ENCODE measurements at places on chromosomes 5 and 9. TPM values are rescaled to one million over a fixed set of nuclear protein-coding genes. Genes with fewer than 3 reads are reported as not detected.

The FAM151B gene
- 2.3 TPM for total RNA-seq

- H3K27ac ChIP-seq: no peak overlapping the region
- H3K36me3 ChIP-seq: no peaks in the 10 kb centered on the region
- H3K27me3 ChIP-seq: no peaks in the 10 kb centered on the region
- H3K4me3 ChIP-seq: no peak overlapping the region
These were observed 8.5 kb upstream of the TNFSF8 start for GRCh38 chr9:114938687-114939575.

DNA sequence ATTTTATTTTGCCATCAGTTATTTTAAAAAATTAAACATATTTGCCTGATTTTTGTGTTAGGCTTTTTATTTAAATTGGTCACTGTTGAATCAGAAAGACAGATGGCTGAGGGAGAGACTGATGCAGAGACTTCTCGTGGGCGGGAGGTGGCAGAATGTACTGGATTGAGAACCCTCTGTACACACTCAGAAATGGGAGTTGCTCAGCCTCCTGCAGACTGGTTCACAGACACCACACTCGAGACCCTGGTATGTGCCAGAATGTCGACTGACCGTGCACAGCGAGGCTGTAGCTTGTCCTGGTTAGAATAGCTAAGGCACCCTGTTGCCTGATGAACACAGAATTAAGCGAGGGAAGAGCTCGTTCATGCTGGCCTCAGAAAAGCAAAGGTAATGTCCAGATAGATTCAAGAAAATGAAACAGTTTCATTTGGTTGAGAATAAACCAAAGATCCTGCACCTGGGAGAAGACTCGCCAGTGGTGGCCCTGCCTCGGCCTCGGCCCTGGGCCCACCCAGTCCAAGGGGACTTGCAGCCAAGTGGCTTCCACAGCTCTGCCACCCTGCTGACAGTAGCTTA lies 71.3 kb upstream of the OTULINL start:
- H3K4me1 ChIP-seq: no peaks in the 10 kb centered on the region
- H3K4me3 ChIP-seq: no peak overlapping the region
- no peak overlapping the region for H3K27ac ChIP-seq
- no peaks in the 10 kb centered on the region for H3K27me3 ChIP-seq

The SEMA4D gene
- 5.0 TPM for total RNA-seq

GRCh38 chr5:180205916-180206315 lies 3.1 kb downstream of the RASGEF1C start:
- H3K36me3 ChIP-seq: no peaks in the 10 kb centered on the region
- DNase-seq: no peak
- no peak overlapping the region for H3K4me3 ChIP-seq
- H3K27ac ChIP-seq: no peak overlapping the region

The CERT1 gene
- total RNA-seq: 6.5 TPM

The CDH9 gene
- not detected for total RNA-seq

DNA sequence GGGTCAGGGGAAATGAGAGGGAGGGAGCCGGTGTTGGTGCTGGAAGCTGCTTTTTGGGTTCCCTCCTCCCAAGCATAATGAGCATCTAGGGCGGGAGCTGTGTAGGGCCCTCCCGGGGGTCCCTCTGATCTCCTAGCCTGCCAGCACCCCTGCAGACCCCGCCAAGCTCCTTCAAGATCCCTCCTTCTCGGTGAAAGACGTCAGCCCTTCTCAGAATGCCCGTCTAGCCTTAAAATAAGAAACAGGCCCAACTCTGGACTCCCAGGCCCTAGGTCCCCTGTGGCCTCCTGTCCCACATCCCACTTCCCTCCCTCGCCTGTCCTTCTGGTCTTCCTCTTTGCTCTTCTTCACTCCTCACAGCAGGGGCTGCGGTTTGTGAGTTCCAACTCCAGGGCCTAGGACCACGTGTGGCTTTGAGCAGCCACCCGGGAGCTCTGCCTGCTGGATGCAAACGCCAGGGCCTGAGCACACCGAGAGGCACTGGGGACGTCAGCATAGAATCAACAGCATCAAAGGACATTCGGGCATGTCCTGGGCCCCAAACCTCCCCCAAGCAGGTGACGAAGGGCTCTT lies 8.8 kb upstream of the SCGB3A1 start:
- no peaks in the 10 kb centered on the region for H3K4me1 ChIP-seq
- no peaks in the 10 kb centered on the region for H3K36me3 ChIP-seq
- no peak overlapping the region for H3K27ac ChIP-seq
- no peak overlapping the region for H3K4me3 ChIP-seq

The ZNF618 gene
- total RNA-seq: 5.8 TPM

- DNase-seq: no peak
- peaks cover 83% of the 10 kb centered on the region for H3K27me3 ChIP-seq
- no peak overlapping the region for H3K4me3 ChIP-seq
- H3K4me1 ChIP-seq: no peaks in the 10 kb centered on the region
These were observed 116.1 kb upstream of the IRX4 start for GRCh38 chr5:1998716-1999317.

GRCh38 chr9:71446473-71447411 lies 321.6 kb downstream of the CEMIP2 start:
- H3K27ac ChIP-seq: no peak overlapping the region
- H3K4me1 ChIP-seq: no peaks in the 10 kb centered on the region
- no peak overlapping the region for H3K4me3 ChIP-seq
- H3K27me3 ChIP-seq: peaks cover 38% of the 10 kb centered on the region

The LCN1 gene
- not detected for total RNA-seq

GRCh38 chr9:133538176-133538575 lies 3.7 kb downstream of the ADAMTSL2 start:
- H3K36me3 ChIP-seq: no peaks in the 10 kb centered on the region
- no peak for DNase-seq
- no peak overlapping the region for H3K27ac ChIP-seq
- H3K27me3 ChIP-seq: peaks cover 17% of the 10 kb centered on the region

GRCh38 chr9:110842986-110843385 lies 174.4 kb downstream of the MUSK start:
- DNase-seq: no peak
- H3K36me3 ChIP-seq: no peaks in the 10 kb centered on the region
- no peaks in the 10 kb centered on the region for H3K27me3 ChIP-seq
- no peak overlapping the region for H3K4me3 ChIP-seq

DNA sequence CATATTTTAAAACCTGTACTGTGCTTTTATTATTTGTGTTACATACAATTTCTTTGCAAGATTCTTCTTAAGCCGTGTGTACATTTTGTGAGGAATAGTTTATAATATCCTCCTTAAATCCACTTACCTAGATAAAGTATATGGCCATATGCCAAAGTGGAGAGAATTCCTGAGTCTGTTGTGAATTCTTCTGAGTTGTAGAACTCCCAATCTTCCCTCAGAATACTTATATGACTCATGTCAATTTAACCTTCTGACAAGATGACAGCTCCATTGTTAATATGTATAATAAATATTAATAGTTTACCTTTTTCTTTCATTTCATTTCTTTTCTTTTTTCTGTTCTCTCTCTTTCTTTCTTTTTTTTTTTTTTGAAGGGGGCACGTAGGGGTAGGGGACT lies 6.0 kb upstream of the RICTOR start:
- peaks cover 41% of the 10 kb centered on the region for H3K4me1 ChIP-seq
- H3K36me3 ChIP-seq: no peaks in the 10 kb centered on the region
- H3K27me3 ChIP-seq: no peaks in the 10 kb centered on the region
- DNase-seq: peak; percentile 82

The BASP1 gene
- total RNA-seq: 169 TPM

DNA sequence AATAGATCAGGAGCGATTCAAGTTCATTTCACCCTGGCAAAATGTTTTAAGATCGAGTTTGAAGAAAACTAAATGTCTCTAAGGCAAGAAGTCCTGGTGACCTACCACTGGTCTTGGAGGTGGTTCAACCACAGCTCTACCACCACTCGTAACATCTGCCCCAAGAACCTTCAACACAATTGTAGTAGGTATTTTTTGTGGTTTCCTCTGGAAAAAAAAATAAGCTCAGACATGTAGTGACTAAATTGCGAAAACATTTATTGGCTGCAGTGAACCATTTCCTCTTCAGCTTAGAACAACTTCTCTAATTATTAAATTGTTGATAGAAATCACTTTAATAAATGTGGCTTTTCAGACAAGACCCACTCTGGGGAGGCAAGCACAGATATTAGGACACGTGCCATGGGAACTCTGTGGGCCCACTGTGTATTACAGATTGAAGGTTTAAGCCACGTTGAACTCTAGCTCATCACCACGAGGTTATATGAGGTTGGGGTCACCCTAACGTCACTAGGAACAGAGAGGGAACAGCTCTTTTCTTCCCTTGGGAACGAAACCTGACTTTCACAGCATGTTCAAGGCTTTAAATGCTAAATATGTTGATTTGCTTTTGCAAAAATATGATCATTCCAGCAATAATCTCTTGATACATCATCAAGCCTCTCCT lies 142.9 kb downstream of the HSD17B3 start:
- peaks cover 7% of the 10 kb centered on the region for H3K4me1 ChIP-seq
- H3K27me3 ChIP-seq: no peaks in the 10 kb centered on the region
- H3K27ac ChIP-seq: no peak overlapping the region
- no peaks in the 10 kb centered on the region for H3K36me3 ChIP-seq
- no peak overlapping the region for H3K4me3 ChIP-seq

The TRPM3 gene
- not detected for total RNA-seq

DNA sequence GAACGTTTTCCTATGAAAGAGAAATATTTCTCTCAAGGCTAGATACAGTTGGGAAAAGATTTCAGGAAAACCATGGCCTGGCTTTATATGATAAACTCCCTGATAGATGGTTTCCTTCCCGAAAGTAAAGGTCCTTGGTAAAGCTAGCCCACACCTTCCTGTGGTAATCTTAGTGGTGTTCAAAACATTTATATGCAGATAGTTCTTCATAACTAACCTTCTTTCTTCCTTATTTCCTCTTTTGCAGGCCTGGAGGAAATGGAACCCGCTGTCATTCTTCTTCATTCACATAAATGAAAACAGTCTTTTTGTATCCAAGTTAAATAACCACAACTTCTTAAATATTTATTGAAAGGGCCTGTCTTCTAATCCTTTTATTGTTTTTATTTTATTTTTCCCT lies 474.0 kb upstream of the ACTBL2 start:
- H3K36me3 ChIP-seq: no peaks in the 10 kb centered on the region
- no peaks in the 10 kb centered on the region for H3K27me3 ChIP-seq
- DNase-seq: no peak

DNA sequence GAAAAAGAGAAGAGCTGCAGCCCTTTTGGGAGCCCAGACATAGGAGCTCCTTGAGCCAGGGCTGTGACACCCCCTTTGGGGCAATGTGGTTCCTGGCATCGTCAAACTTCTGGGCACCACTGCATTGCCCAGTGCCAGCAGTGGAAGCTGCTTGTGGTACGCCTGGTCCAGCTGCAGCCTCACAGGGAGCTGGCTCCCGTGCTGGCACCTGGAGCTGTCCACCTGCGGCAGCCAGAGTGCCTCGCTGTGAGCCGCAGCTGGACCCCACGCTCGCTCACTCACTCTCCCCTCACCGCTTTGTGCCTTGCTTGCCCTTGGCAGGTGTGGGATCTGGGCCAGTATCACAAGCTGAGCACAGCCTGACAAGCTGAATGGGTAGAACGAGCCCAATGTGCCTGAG lies 1150.8 kb upstream of the CDH6 start:
- no peak overlapping the region for H3K27ac ChIP-seq
- DNase-seq: no peak
- peaks cover 19% of the 10 kb centered on the region for H3K4me1 ChIP-seq
- no peak overlapping the region for H3K4me3 ChIP-seq
- no peaks in the 10 kb centered on the region for H3K36me3 ChIP-seq

GRCh38 chr5:63928451-63928850 lies 33.8 kb downstream of the HTR1A start:
- no peaks in the 10 kb centered on the region for H3K36me3 ChIP-seq
- no peak overlapping the region for H3K27ac ChIP-seq

DNA sequence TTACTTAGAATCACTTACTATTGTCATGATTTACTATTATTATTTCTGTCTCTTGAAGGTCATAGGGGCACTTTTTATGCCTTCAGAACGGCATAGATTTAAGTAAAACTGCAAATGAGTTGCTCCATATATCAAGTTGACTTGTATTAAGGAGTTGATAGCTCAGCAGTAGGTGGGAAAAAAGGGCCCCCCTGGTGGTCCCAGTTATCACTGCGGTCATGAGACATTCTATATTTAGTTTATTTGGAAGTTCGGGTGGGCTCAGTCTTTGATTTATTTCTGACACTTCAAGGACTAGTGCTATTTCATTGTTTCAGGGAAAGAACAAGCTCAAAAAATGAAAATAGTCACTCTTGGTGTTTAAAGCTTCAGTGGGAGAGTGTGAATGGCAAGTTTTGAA lies 159.3 kb downstream of the SLC24A2 start:
- H3K4me1 ChIP-seq: no peaks in the 10 kb centered on the region
- H3K36me3 ChIP-seq: no peaks in the 10 kb centered on the region
- DNase-seq: no peak
- H3K27ac ChIP-seq: no peak overlapping the region
- H3K4me3 ChIP-seq: no peak overlapping the region

DNA sequence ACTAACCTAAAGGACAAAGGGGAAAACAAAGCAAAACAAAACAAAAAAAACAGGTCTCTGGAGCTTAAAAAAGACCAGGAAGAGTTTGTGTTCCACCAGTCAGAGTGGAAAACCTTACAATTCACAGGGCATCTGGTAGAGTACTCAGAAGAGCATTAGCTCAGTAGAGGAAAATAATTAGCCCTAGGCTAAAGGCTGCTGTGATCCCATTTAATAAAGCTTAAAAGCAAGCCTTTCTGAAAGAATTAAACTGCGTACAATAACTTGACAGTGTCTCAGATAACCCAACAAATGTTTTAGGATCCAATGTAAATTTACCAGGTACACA lies 7.3 kb downstream of the ECM2 start:
- no peaks in the 10 kb centered on the region for H3K27me3 ChIP-seq
- H3K27ac ChIP-seq: no peak overlapping the region
- DNase-seq: no peak
- no peaks in the 10 kb centered on the region for H3K36me3 ChIP-seq
- no peaks in the 10 kb centered on the region for H3K4me1 ChIP-seq

GRCh38 chr5:151699071-151699901 lies 12.6 kb upstream of the SPARC start:
- 0 out of 2 replicates have a peak overlapping the region, but pooled peaks have one; percentile 29 for H3K4me3 ChIP-seq
- peak overlapping the region; percentile 72 for H3K27ac ChIP-seq
- peaks cover 12% of the 10 kb centered on the region for H3K4me1 ChIP-seq
- peak; percentile 85 for DNase-seq
- no peaks in the 10 kb centered on the region for H3K36me3 ChIP-seq

DNA sequence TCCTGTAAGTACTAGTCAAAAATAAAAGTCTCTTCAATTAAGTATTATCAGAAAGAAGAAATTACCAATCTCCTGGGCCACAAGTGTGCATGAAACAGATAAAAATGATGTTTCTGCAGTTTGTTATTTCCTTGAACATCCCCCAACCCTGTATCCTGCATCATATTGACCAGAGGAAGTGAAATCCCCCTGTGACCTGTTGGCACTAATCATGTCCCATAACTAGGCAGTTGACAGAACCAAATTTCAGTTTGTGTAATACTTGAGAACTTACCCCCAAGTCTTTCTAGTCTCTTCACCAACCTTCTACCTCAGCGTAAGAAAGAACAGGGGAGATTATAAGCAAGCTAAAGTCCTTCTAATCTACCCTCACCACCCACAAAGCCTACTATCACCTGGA lies 368.2 kb upstream of the PDE4D start:
- H3K4me3 ChIP-seq: no peak overlapping the region
- no peaks in the 10 kb centered on the region for H3K36me3 ChIP-seq
- H3K4me1 ChIP-seq: no peaks in the 10 kb centered on the region
- peaks cover 36% of the 10 kb centered on the region for H3K27me3 ChIP-seq
- no peak overlapping the region for H3K27ac ChIP-seq

The DOCK8 gene
- 1.9 TPM for total RNA-seq
